ENCODE measurements at places on chromosomes 12 and 14. TPM values are rescaled to one million over a fixed set of nuclear protein-coding genes. Genes with fewer than 3 reads are reported as not detected.

DNA sequence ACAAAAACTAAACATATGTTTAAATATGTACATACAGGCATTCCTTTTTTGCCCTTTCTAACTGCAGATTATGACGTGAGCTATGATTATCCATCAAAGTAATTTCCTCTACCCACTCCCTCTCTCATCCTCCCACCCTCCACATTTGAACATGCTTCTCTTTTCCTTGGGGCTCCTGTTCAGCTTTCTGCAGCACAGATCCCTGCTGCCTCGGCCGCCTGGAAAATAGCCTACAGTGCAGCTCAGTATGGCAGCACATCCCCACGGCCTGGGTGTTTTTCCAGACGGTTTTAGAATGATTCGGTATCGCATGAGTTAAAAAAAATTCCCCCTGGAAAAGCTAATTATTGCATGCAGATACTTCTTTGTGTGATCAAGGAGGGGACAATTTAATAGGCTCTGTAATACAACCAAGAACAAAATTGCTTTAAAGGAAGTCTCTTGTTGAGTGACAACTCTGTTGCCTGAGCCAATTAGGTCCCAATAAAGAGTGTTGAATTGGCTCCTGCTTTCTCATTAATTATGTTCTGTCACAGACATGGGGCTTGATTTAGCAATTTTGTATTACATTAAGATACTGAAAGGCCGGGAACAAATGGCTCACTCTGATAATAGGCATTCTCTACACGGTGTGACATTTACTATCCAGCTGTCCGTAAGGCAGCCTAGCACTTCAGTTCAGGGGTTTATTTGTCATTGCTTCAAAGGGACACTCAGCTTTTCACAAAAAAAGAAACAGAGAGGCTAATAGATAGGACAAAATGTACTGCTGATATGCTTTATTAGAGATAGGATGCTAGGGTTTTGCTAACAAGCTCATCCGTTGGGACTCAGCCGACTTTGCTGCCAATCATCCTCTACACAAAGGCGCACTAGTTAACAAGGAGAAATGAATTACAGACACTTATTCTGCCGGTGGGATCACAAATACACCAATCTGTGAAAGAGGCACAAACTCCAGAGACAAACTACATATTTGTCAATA, 285.8 kb upstream of the G2E3 start:
- DNase-seq = no peak

- DNase-seq = no peak
Observed at GRCh38 chr12:120822832-120823503, 81.2 kb downstream of the SPPL3 start.

DNA sequence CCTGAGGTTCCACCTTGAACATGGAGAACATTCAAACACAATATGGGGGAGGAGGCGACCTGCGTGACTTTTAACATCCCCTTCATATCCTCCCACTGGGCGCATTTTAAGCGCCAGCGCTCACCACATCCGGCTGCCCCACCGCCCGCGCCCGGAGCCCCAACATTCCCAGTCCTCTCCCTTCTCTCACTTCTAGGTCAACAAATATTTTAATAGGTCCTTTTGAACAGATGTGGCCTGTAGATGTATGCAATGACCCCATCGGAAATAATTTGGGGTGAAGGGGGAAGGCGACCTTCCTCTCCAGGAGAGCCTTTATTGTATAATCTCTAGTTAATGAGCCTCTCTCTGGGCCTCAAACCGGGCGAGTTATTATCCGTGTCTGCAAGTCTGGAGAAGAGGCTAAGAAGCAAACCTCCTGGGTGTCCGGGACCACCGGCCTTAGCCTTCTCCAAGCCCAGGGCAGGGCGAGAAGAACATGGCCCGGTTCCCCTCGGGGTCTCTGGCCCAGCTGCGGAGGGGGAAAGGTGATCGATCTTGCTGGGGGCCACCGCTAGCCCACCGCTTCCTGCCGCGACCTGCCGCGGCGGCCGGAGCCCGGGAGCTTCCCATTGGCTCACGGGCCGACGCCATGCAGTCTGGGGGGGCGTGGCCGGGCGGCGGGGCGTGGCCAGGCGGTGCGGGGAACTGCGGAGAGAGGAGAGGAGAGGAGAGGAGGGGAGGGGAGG, 83.2 kb upstream of the HMGA2 start:
- peak; percentile 19 for DNase-seq

DNA sequence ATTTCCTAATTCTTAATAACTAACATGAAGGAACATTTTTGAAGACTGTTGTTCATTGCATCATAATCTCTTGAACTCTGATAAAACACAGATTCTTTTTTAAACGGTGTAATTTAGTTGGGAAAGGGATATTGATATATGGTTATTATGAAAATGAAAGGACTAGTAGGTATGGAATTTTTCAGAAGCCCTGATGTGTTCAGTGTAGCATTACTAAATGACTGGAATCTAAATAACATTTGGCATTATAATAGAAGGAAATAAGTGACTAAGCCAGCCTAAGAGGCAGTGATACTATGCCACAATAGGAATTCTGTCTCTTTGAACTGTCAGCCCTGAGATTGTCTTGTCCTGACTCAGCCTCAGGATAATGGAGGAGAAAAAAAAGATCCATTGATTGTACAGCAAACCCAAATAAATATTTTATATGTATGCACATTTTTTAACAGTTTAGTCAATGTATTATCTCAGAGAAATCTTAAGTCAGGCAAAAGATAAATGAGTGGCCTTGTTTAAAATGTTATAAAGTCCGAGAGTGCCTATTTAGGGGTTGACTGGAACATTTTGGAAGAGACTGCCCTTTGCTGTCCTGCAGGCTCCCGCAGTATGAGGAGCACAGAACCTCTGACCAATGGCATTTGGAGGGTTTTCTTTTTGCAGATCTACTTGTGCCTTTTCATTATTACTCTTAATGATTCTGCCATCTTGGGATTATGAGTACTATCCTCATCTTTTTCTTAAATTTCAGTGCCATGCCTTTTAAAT, 271.2 kb downstream of the EGLN3 start:
- peak; percentile 37 for DNase-seq

DNA sequence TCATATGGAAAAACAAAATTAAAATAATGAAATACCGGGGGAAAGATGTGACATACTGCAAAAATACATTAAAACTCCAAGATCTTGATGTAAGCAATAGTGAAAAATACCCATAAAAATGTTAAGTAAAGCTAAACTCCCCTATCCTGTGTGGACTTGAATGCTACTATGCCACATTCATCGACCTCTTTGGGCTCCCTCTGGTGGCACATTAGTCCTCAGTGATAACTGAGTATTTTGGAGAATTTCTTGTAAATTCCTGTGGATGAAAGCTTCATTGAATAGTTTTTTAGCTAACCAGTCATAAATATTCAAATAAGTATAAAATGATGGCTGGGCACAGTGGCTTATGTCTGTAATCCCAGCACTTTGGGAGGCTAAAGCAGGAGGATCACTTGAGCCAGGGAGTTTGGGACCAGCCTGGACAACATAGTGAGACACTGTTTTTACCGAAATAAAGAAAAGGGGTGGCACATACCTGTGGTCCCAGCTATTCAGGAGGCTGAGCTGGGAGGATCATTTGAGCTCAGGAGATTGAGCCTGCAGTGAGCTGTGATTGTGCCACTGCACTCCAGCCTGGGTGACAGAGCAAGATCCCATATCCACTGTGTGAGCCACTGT, 42.4 kb upstream of the SGPP1 start:
- peak; percentile 32 for DNase-seq

DNA sequence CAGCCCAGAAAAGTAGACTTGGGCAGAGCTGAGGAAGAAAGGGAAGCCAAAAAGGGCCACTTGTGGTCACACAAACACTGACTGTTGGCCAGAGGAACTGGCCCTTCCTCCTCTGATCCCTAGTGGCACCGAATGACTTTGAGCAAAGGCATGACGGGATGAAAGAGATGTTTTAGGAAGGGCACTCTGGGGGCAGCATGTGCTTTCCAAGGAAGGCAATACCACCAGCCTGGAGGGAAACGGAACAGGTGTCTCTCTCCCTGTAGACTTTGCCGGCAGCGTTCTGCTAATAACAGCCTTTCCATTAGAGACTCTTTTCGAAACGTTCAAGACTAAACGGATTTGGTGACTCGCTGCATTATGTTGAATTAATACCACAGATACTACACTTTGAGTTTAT, 12.3 kb upstream of the FBXO21 start:
- DNase-seq = no peak

DNA sequence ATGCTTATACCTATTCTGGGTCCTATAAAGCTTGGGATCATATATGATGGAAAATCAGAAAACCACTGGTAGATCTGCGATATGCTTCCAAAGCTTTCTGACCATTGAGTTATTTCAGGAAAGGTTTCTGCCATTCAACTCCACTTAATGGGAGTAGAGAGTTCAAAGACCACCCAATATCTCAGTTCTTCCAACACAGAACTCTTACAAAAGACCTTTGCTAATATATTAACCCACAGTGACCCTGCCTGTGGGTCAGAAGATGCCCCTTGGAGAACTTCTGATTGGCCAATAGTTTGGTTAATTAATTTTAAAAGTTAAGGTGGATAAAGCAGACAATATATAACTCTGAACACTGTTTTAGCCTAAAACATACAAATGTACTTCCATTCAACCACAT, 213.0 kb downstream of the IPO8 start:
- no peak for DNase-seq

DNA sequence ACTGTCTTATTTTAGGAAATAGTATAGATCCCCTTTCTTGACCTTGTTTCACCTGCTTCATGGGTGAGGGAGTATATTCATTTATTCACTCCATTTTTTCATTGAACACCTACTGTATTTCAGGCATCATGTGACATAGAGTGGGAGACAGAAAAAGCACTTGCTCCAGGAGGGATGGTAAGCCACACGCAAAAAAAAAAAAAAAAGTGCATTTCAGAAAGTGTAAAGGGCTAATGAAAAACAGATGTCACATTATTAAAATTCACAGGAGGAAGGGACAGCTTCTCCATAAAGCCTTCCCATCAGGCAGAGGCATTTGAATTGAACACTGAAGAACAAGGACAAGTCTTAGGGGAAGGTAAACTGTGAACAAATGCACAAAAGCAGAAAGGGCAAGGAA, 7.5 kb downstream of the SLC8A3 start:
- no peak for DNase-seq

GRCh38 chr12:45681465-45681864, 48.0 kb upstream of the ARID2 start:
- no peak for DNase-seq

GRCh38 chr12:131618303-131618658, 92.6 kb upstream of the SFSWAP start:
- no peak for DNase-seq

GRCh38 chr12:39364196-39364595, 78.7 kb downstream of the KIF21A start:
- DNase-seq = no peak

DNA sequence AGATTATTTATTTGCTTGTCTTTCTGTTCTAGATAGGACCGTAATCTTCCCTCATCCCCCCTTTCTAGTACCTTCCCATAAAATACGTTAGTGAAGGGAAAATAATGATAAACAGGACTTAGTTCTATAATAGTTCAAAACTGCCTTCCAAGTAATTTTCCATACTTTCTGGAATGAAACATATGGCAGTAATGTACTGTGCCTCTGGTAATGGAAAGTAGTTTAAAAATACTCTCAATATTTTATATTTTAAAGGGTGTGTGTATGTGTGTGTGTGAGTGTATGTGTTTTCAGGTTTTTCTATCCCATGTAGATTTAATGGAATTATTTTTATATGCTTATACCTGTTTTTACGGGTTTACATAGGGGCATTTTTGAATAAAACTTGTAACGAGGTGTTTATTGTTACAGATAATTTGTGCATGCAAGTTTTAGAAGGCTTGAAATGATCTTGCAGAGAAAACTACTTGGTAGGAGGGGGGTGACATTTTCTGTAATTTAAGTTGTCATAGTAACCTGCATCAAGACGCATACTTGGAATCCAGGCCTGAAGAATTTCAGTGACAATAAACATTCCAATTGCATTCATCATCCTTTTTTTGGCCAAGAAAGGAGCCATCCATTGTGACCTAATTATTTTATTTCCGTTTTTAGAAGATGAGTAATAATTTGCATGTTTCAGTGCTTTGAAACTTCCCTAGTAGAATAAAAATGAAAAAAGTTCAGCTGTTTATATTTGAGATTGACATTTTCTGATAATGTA, 38.9 kb downstream of the RASSF8 start:
- DNase-seq = peak; percentile 93

- no peak for DNase-seq
Observed at GRCh38 chr14:58871573-58871972, 233.8 kb downstream of the DACT1 start.

DNA sequence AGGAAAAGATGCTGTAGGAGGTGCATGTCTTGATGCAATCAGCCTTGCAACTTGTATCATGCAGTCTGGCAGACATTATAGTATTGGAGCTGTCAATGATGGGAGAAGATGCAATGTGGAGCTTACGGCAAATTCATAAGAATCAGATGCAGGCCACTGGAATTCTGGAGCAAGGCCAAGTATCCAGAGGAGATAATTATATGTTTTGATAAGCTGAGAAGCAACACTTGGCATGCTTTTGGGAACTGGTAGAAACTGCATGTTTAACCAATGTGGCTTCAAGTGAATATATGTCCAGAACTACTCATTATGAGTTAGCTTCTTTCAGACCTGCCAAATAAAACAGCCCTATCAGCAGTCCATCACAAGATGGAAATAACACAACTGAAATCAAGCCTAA, 249.1 kb upstream of the PPFIA2 start:
- DNase-seq = no peak

DNA sequence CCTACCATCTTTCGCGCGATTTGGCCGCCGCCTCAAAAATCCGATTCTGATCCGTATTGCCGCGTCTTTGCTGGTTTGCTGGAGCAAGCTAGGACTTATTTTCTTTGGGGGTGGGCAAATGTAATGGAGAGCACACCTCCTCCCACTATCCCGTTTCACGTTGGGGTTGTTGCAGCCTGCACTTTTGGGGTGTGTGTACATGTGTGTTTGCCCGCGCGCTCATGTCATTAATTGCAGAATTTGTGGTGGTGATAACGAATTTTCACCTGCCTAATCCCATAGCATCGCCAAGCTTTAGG, 657 bp downstream of the METAP2 start:
- no peak for DNase-seq

- no peak for DNase-seq
Observed at GRCh38 chr12:97628962-97629361, 166.4 kb downstream of the RMST start.

The CCDC177 gene
- not detected for total RNA-seq

The MFAP5 gene
- total RNA-seq = 0.25 TPM

The FOXG1 gene
- 0.26 TPM for total RNA-seq

The CMKLR1 gene
- total RNA-seq = 0.13 TPM

The KLHL33 gene
- 0.04 TPM for total RNA-seq

The HOXC4 gene
- not detected for total RNA-seq
